ENCODE measurements at places on chromosomes 6 and 20.

DNA sequence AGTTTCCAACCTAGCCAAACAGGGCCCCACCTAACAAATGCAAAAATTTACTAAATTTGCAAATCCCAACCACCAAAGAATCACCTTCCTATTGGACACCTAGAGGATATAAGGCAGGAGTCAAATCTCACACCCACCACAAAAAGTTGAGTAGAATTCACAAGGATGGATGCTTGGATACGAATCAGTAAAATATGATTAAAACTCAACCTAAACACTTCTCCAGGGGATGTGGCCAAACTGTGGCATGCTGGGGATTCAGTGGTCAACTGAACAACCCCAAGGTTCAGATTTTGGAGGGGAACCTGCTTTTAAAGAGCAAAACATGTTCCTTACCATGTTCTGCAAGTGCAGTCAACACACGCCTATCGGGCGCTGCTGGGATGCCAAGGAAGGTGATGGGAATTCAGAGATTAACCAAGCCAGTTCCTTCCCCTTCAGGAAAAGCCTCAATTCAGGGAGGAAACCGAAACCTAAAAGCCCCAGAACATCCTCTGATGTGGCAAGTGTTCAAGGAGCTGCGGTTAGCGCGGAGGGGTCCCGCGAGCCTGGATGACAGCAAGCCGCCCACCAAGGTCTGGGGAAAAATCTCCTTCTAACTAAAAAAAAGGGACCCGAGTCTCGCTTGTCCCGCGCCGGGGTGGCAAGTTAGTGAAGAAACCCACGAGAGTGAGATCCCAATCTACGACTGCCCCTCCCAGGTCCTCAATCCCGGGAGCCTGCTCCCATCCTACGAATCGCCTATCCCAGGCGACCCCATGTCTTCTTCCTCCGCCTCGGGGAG is 902 bp downstream of the SAMHD1 start:
- peak; percentile 27 for DNase-seq

DNA sequence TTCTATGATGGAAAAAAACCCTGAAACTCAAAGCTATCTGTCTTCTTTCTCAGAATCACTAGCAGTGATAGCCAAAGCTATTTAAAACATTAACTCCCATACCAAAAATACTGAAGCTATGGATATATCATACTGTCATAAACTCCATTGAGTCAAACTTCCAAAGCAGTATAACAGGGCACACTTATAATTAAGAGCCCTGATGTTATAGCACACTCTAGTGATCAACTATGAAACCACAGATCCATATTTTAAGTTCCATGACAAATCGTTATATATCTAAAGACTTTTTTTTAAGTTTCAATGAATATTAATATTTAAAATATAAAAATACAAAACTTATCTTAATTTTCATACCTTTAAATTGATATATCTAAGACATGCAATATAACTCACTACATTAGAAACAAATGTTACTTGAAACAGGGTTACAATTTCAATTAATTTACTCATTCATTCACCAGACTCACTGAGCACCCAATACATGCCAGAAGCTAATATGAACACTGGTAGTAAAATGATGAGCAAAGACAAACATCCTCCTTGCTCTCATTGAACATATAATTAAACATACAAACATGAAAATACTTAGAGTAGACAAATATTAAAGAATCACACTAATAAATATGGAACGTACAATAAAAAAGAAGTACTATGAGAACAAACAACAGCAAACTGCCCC is 69.3 kb downstream of the IBTK start:
- DNase-seq: no peak

DNA sequence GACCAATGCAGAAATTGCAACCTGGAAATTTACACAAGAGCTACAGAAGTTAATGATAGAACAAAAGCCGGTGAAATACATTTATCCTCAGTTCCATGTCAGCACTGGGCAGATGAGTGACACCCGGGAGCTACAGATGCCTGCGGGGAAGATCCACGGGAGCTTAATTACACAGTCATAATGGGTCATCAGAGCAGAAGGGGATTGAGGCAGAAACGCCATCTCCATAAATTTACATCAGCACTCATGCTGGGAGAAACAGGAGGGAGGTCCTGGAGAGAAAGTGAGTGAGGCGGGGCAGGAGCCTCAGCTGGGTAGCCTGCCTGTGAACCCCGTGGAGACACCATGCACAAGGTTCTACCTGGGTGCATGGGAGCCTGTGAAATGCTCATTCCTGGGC is 37.6 kb upstream of the CST7 start:
- DNase-seq: no peak

DNA sequence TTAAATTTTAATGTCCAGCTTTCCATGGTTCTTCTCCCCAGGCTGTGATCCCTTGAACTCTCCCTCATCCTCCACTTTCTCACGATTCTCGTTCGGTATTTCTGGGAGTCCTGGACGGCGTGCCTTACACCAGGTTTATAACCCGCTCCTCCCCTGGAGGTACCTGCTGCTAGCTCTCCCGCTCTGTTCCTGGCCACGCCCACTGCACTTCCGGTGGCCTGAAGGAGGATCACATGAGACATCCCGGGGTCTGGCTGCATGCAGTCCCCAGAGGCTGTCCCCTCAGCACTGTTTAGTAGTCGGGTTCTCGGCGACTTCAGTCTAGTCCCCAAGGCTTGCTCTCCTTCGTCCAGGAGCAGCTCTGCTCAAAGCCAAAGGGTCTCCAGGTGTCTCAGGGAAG is 28.4 kb upstream of the GCLC start:
- no peak for DNase-seq

- DNase-seq: no peak
Observed at GRCh38 chr6:170025341-170025911, 265.5 kb downstream of the DLL1 start.

- no peak for DNase-seq
Observed at GRCh38 chr6:83265384-83265783, 72.2 kb downstream of the RWDD2A start.

GRCh38 chr6:15401769-15402250 is 155.9 kb downstream of the JARID2 start:
- DNase-seq: no peak

DNA sequence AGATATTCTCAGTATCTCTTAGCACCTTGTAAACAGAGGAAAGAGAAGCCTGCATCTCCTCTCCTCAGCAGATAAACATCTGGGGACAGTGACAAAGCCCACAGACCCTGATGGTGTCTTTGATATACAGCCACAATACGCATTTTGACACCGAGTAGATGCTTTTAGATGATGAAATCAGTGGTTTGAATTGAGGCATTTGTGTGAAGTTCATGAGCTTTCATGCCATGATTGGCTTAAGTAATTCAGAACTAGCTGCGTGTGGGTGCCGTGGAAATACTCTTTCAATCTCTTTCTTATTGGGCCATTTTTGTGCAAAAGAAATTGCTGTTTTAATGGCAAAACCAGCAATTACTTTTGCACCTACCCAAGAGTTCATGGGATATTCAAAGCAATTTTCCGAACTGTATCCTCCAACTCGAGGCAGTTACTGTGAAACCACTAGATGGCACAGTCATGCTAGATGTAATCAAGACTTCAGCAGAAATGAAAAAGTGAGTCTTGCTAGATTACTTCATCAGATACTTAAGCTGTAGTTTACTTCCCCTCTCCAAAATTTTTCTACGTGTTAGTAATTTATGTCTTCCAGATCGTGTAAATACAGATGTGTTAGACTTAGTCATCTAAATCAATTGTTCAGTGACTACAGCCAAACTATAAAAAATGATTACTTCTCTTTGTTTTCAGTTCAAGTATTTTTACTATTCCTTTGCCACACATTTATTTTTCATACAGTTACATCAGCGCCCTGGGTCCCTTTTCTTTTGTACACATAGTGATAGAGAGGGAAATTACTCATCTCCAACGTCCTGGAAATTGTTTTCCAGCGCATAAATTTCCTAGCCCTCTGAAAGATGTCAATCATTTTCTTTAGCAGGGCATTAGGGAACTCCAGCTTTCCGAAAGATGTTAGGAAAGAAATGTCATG is 49.4 kb downstream of the IYD start:
- peak; percentile 44 for DNase-seq

DNA sequence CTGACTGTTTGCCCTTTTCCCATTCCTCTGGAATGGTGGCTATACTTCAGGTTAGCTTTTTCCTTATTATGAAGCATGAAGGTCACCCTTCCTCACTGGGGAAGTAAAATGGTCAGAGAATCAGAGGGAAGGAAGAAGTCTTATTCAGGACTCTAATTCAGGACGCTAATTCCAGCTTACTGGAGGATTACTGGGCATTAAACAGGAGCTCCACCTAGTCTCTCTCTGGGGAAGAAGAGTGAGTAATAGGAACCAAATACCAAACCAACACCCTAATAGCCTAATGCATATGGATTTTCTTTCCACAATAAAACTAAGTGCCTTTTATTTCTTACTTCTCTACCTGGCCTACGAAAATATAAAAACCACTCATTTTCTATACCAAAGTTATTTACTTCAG is 10.1 kb downstream of the CRISP1 start:
- DNase-seq: no peak

- DNase-seq: peak; percentile 38
Observed at GRCh38 chr20:36384022-36384619, 78.0 kb downstream of the DLGAP4 start.

DNA sequence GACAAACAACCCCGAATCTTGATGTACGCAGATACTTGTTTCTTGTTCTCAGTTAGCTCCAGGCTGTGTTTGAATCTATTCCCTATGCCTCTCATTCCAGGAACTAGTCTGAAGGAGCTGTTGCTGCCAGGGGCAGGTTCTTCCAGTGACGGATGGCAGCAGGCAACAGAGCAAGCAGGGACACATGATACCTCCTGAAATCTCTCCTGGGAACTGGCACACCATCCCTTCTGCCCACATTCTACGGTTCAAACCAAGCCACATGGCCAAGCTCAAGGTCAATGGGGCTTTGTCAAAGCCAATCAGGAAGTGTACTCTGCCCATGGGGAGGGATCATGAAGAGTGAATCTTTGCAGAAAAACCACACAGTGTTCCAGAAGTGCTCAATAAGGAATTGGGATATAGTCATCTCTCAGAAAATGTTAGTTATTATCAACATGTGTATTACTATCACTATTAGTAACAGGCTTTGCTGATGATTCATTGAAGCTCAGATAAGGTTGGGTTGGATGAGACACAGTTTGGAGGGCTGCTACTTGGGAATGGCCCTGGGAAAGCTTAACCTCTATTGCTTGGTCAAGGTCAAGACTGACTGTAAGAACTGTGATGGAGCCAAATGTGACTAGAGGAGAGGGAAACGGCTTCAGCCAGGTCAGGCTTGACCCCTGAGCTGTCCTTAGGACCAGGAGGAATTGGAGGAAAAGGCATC is 454.9 kb downstream of the PTPRT start:
- no peak for DNase-seq

GRCh38 chr6:35312807-35313206 is 15.2 kb downstream of the DEF6 start:
- no peak for DNase-seq

- DNase-seq: no peak
Observed at GRCh38 chr6:155872961-155873360, 417.3 kb upstream of the NOX3 start.

DNA sequence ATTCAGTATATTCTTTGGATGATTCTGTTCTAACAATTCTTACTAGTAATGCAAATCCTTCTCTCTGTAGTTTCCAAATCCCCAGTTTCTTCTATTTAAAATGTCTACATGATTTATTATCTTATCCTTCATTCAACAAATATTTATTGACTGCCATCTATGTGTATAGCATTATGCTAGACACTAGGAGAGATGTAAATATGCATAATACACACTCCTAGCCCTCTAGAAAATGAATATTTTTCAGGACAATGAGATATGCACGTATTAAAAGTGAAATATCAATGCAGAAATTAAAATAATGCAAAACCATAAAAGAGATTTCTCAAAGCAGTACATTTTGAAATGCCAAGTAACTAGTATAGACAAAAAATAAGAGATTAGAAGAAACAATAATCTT is 293.5 kb upstream of the CNR1 start:
- no peak for DNase-seq

DNA sequence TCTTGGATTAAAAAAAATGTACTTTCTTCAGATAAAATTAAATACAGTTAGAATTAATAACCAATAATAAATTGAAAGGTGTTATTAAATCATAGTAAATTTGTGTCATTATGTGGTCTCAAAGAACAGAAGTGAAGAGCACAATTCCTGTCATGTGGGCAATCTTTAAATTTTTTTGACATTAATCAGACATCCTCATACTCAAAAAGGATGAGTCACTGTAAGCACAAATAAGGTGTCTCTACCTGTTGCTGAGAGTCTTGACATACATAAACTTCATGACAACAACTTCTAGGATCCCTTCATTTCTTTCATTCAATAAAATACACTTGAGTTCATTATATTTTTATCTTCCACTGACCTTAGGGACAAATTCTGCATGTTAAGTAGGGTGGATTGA is 76.1 kb downstream of the SLC22A3 start:
- no peak for DNase-seq

- peak; percentile 3 for DNase-seq
Observed at GRCh38 chr6:119742188-119742803, 392.7 kb upstream of the MAN1A1 start.

DNA sequence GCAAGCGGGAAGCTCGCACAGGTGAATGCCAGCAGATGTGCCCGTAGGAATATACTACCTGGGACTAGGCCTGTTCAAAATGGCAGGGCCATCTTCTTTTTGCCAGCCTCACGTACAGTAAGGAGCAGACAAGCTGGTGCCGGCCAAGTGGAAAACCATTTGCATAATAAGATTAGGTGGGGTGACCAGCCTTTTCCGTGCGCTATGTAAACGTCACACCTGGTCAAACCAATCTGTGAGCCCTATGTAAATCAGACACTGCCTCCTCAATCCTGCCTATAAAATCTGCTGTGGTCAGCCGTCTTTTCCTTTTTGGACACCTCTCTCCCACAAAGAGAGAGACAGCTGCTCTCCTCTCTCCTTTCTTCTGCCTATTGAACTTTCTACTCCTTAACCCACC is 60.8 kb upstream of the TMEM30A start:
- DNase-seq: no peak

GRCh38 chr20:41530923-41531322 is 87.3 kb downstream of the CHD6 start:
- no peak for DNase-seq

- DNase-seq: no peak
Observed at GRCh38 chr6:165401092-165401491, 91.7 kb upstream of the C6orf118 start.

DNA sequence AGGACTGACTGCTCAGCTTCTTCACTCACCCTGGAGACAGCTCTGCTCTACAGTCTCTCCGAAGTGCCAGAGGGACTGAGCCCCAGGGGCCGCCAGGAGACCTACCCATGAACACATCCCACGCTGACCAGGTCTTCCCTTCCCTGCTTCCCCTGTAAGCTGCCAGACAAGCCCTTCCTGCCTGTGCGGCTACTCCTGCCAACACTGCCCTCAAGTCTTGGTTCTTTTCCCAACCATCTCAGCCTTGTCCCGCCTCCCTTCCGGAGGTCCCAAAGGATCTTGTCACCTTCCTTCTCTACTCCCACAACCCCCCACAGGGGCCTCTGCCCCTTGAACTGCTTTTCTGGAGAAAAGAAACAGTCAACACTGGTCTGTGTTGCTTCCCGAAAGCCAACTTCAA is 15.0 kb downstream of the CPNE5 start:
- no peak for DNase-seq

DNA sequence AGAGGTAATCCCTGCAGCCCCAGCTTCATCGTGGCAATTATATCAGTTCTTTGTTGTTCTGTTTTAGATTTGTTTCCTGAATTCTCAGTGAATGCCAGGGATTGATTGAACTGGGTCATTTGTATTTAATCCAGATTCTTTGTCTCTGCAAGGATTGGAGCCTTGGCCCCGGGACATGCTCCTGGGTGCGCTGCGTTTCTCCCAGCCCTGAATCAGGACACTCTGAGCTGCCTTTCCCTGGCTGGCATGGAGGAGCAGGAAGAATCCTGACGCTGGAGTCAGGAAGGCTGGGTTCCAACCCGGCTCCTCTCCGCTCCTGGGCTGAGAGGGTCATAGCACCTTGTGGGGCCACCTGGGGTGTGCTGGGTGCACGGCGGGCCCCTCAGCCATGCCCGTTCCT is 545.6 kb downstream of the QKI start:
- DNase-seq: no peak
